ENCODE measurements at places on chromosomes 12 and 14.

- no peak for DNase-seq
These were observed 179.2 kb upstream of the RTL1 start for GRCh38 chr14:101082436-101083384.

- DNase-seq, result no peak
These were observed 212.8 kb upstream of the SYT1 start for GRCh38 chr12:78651755-78652154.

- DNase-seq, result no peak
These were observed 34.7 kb upstream of the FZD10 start for GRCh38 chr12:130127532-130127911.

GRCh38 chr14:61671082-61671481, 24.2 kb upstream of the HIF1A start:
- DNase-seq, result no peak

DNA sequence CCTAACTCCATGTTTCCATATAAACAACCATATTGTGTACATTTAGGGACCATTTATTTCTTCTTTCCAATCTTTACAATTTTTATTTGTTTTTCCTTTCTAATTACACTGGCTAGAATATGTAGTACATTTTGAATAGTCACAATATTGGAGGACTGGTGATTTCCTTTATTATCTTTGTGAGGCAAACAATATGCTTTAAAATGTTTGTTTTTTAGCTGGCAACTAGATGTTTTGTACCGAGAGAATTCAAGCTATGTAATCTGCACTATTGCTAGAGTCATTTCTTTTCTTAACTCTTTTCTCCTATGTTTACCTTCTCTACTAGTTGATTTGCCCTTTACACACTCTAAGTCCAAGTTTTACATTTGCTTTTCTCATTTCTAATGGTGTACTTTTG, 13.3 kb upstream of the NTN4 start:
- no peak for DNase-seq

DNA sequence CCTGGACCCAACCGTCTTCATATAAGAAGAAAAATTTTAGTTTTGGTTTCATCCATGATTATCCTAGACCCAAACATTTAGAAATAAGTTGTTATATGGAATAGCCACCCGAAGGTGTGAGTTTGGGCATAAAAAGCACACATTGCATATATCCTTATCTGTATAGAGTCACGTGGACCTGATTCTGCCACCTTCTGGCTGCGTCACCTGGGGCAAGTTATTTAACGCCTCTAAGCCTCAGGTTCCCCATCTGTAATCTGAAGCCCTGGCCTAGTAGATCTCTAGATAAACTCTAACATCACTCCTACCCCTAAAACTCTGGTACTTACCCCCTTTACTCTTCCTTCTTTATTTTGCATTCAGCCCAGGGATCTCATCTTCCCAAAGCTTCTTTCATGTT, 14.3 kb upstream of the KRT5 start:
- DNase-seq, result peak; percentile 64

DNA sequence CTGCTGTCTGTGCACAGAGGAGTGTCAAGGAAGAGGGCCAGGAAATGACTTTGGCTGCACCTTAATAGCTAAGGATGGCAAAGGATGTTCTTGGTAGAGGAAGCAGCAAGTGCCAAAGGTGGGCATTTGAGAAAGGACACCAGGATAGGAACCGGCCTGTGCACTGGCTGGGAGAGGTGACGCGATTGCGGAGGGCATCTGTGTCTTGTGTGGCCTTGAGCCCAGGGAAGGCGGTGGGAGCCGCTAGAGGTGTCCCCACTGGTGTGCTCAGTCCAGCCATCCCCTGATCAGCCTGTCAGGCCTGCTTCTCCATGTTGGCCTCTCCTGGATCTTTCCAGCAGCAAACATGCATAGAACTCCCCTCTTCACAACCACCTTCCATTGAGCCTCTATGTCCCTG, 30.2 kb downstream of the PAPLN start:
- DNase-seq, result no peak

DNA sequence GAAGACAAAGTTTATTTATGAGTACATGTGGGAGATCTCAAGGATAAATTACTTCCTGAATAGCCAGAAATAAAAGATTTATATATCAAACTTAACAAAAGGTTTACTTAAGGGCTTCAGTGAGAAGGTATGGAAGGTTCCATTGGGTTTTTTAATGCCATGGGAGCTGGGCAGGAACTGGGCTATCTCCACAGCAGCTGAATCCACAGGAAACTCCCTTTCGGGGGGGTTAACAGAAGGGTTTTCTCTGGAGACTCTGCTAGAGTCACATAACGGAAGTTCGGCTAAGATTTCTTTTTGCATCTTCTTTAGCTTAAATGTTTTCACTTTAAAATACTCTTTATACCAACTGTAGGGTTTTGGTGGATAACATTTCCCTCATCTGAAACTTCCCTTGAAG, 113.5 kb downstream of the UNC79 start:
- DNase-seq, result no peak

- no peak for DNase-seq
These were observed 260.1 kb upstream of the OR4E1 start for GRCh38 chr14:21933681-21934080.

GRCh38 chr12:80381121-80381520, 62.9 kb upstream of the PTPRQ start:
- DNase-seq, result no peak

DNA sequence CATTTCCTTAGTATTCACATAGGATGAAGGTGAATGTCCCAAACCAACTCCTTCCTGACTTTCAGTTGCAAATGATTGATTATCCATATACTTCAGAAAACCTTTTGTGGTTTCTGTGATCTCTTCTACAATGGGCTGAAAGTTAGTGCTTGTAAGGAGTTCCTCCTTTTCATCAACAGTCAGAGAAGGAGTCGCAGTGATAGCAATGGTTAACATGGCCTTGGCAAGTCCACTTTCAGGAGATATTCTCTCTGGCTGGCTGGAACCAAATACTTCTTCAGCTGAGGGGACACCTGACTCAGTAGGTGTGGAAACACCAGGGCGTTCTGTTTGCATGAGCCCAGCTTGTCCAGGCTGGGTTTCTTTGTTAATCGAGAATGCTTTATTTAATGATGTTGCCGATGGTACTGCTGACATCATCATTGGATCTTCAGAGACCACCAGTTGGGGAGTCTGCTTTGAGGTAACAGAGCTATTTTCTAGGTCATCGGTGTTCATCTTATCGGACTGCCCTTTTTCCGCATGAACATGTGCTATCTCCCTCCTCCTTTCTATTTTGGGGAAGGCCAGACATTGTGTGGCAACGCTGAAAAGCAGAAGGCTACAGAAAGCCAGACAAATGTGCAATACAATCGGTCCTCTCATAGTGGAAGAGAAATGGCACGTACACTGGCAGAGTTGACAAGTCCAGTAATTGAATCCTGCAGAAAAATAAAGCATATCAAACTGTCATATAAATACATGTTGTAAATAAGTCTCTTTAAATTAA, 13.1 kb downstream of the ARMH4 start:
- no peak for DNase-seq

GRCh38 chr12:55687746-55688145, 20.0 kb downstream of the ITGA7 start:
- DNase-seq, result no peak

DNA sequence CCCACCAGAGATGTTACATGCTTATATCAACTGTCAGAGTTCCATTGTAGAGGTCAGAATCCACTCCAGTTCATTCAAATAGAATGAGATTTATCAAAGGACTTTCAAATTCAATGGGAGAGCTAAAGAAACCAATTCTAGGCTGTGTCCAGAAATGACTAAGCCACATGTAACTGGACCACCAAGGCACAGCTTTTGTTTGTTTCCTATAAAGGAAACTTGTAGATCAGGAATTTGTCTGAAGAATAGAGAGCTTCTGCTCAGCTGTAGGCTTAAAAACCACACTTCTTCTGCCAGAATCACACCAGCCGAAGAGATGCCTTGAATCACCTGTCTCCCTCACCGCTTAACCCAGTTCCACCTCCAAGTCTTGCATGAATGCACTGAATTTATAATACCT, 134.0 kb upstream of the NEDD1 start:
- no peak for DNase-seq

- no peak for DNase-seq
These were observed 37.3 kb upstream of the EVL start for GRCh38 chr14:100027771-100028490.

- no peak for DNase-seq
These were observed 19.6 kb downstream of the FNTB start for GRCh38 chr14:65006261-65006721.

GRCh38 chr12:6827437-6827911, 733 bp upstream of the P3H3 start:
- DNase-seq, result peak; percentile 82

- no peak for DNase-seq
These were observed 62.5 kb upstream of the PYGL start for GRCh38 chr14:51006781-51007211.

GRCh38 chr12:101351682-101352081, 55.9 kb downstream of the ARL1 start:
- no peak for DNase-seq

- no peak for DNase-seq
These were observed 44.8 kb downstream of the FBXW8 start for GRCh38 chr12:116955382-116956021.

- DNase-seq, result peak; percentile 62
These were observed 202.8 kb downstream of the TTC8 start for GRCh38 chr14:89027097-89027740.

DNA sequence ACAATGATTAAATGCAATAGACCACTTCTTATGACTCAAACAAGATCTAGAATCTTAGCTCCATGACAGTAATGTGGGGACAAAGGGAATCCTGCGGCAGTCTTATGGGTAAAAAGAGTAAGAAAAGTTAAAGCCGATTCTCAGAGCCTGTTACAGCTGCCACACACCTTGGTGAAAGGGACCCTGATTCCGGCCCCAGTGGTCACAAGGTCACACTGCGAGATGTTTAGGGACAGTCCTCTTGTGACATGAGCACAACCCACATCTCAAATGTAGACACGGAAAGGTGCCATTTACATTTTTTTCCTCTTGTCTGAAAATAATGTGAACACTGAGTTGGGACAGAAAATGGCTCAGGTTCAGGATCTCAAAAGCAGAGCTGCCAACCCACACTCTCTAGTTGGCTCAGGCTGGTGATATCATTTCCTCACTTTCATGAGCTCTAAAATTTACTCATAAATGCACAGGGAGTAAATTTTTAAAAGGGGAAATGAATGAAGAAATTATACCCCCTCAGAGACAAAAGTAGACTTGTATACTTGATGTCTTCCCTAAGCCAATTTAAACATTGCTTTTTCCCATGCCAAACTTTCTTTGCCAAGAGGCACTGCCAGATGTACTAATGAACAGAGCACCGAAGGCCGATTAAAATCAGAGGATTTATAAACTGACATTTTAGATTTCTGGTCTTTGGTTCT, 113.1 kb upstream of the OVCH1 start:
- DNase-seq, result no peak

DNA sequence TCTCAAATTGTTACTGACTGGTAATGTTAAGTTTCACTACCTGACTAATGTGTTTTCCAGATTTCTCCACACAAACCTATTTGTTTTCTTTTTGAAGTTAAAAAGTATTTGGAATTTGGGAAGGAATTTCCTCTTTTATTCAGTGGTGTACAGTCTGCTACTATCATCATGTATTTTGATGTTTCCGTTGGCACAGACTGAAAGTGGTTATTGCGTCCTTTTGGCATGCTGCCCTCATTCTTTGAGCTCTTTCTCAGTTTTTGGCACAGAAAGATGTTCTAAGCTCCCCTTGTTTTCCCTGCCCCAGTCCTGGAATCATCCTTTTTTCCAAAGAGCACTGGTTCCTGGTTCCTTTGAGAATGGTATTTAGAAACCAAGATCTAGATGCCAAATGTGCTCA, 31.4 kb upstream of the RTRAF start:
- DNase-seq, result no peak

- no peak for DNase-seq
These were observed 40.0 kb upstream of the NAP1L1 start for GRCh38 chr12:76124456-76124855.

- DNase-seq, result no peak
These were observed 21.4 kb upstream of the RCOR1 start for GRCh38 chr14:102571043-102571442.

DNA sequence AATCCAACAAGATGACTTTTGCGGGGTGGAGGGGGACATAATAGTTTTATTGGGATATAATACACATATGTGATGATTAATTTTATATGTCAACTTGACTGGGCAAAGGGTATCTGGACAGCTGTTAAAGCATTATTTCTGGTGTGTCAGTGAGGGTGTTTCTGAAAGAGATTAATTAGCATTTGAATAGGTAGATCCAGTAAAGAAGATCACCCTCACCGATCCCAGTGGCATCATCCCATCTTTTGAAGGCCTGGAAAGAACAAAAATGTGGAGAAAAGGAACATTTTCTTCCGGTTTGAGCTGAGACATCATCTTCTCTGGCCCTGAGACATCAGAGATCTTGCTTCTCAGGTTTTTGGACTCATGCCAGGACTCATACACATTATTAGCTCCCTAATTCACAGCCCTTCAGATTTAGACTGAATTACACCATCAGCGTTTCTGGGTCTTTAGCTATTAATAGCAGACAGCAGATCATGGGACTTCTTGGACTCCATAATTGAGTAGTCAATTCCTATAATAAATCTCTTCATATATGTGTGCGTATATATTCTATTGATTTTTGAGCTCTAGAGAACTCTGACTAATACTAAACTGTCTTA, 283.6 kb downstream of the PCNX1 start:
- no peak for DNase-seq

DNA sequence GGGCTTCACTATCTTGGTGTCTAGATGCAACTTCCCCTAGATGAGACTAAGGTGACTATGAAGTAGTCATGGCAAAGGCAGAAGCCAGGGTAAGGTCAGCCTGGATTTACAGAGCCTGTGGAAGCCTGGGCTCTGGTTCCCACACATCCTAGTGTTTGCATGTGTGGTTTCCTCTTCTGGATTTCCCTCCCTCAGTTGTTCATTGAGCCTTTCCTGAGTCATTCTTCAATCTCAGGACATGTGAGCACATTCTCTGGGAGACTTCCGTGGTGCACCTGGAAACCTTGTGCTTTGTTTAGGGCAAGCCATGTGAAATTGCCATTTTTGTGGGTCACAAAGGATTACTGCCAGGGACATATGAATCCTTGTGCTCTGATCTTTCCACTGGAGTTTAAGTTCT, 236.6 kb downstream of the C12orf75 start:
- DNase-seq, result no peak

DNA sequence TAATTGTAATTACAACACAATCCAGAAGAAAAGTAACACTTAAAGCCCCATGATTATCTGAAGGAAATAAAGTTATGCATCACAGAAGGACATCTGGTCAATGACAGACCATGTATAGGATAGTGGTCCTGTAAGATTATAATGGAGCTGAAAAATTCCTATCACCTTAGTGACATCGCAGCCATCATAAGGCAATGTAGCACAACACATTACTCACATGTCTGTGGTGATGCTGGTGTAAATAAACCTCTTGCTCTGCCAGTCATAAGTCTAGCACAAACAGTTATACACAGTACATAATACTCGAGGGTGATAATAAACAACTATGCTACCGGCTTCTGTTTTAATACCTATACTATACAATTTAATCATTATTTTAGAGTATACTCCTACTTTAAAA, 11.2 kb downstream of the ATG2B start:
- no peak for DNase-seq

GRCh38 chr14:102903889-102904512, 18.5 kb upstream of the AMN start:
- DNase-seq, result no peak

GRCh38 chr12:26614011-26614616, 218.9 kb downstream of the ITPR2 start:
- DNase-seq, result peak; percentile 47

- DNase-seq, result no peak
These were observed 313.5 kb upstream of the KITLG start for GRCh38 chr12:88893801-88894200.

GRCh38 chr12:95116341-95116740, 42.9 kb upstream of the NR2C1 start:
- DNase-seq, result no peak

GRCh38 chr12:130754234-130754901, 38.3 kb upstream of the RIMBP2 start:
- DNase-seq, result no peak

Data from mucosa of descending colon (tissue), 3 donors.